ENCODE measurements at places on chromosomes 11 and 22. TPM values are rescaled to one million over a fixed set of nuclear protein-coding genes. Genes with fewer than 3 reads are reported as not detected.
A peak's percentile ranks its signal among the peaks of the same experiment; 100 is the strongest.

DNA sequence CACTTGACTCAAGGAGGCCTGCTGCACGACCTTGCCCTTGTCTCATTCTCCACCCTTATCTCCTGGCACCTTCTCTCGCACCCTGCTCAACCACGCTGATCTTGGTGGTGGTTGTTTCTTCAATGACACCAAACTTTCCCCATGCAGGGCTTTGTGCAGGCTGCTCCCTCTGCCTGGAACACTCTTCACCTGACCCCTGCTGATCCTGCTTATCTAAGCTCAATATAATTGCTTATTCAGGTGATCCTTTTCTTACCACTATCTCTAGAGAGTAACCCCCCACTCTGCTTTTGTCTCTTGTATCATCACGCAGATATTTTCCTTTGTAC, 604.4 kb downstream of the BUD13 start:
- no peak for DNase-seq

DNA sequence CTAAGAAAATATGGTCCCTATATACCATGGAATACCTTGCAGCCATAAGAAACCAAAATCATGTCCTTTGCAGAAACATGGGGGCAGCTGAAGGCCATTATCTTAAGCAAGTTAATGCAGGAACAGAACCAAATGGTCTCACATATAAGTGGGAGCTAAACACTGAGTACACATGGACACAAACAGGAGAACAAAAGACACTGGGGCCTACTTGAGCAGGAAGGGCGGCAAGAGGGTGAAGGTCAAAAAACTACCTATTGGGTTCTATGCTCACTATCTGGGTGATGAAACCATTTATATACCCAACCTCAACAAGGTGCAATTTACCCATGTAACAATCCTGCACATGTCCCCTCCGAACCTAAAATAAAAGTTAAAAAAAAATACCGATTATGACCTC, 22.5 kb downstream of the GAS2 start:
- DNase-seq: no peak

DNA sequence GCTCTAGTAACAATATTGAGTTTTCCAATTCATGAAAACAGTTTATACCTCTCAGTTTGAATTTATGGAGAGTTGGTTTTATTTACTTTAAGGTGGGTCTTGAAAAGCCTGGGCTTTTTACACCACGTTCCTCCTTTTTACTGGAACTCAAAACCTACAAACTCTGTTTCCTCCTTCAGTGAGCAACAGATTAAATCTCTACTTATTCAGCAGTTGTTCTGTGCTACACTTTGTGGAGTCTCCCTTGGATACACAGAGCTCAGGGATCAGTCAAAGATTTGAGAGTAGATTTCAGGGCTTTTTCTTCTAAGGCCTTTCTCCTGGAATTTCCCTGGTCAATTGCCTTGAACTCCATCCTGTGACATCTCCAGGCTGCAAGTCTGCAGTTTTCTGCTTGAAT, 3.5 kb downstream of the NXPE1 start:
- DNase-seq: no peak

DNA sequence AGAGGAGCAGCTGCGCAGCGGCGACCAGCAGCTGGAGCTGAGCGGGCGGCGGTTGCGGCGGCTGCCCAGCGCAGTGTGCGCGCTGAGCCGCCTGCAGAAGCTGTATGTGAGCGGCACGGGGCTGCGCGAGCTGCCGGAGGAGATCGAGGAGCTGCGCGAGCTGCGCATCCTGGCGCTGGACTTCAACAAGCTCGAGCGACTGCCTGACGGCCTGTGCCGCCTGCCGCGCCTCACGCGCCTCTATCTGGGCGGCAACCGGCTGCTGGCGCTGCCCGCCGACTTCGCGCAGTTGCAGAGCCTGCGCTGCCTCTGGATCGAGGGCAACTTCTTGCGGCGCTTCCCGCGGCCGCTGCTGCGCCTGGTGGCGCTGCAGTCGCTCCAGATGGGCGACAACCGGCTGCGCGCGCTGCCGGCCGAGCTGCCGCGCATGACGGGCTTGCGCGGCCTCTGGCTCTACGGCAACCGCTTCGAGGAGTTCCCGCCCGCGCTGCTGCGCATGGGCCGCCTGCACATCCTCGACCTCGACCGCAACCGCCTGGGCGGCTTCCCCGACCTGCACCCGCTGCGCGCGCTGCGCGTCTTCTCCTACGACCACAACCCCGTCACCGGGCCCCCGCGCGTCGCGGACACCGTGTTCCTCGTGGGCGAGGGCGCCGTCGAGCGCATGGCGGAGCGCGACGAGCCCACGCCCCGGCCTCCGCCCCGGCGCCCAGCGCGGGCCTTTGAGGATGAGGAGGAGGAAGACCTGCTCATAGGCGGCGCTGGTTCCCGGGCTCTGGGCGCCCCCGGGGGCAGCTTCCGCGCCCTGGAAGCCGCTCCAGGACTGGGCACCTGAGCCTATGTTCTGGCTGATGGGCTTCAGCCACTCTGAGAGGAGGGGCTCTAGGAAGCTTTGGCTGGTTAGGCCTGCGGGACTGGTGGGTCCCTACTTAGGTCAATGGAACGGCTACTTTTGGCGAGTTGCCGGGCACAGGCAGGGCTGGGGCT, 787 bp downstream of the LRRC10B start:
- DNase-seq: peak; percentile 85

DNA sequence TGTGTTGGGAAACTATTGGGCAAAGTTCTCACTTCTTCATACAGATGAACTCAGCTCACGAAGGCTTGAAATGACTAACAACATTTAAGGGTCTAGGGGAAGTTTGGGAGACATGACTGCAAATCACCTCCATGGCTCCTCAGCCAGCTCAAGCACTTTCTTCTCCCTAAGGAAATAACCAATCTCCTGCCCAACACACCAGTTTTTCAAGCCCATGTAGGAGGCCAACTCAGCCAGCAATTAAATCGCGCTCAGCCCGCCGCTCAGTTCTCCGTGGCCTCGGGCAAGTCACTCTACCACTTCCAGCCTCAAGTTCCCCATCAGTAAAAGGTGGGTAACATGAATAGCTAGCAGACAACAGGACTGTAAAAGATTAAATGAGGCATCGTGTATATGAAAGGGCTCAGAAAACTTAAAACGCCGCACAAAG, 796 bp downstream of the POLDIP3 start:
- no peak for DNase-seq

DNA sequence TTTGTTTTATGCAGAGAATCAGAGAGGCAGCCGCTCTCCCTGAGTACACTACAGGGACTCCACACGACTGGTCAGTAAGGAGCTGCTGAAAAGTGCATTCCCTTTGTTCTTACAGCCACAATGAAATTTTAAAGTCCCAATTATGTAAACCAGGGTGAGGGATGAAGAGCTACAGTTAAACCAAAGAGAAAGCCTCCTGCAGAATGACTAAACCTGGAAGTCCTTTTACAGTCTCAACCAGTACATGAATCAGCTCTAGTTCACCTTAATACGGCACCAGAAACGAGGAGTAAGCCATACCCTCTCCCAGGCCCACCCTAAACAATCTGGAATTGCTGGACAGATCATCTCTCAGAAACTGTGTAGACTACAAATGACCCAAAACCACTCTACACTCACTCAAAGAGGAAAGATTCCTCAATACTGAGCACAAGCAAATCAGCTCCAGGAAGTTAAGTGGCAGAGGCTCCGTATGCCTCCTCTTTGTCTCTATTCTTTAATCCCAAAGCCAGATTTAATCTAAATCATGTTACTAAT, 113.1 kb downstream of the RBFOX2 start:
- no peak for DNase-seq

GRCh38 chr11:96293598-96294021, 49.4 kb downstream of the MAML2 start:
- DNase-seq: no peak

- DNase-seq: no peak
Measured at GRCh38 chr11:120649316-120649715, 137.8 kb downstream of the GRIK4 start.

- peak; percentile 58 for DNase-seq
Measured at GRCh38 chr11:126102436-126102981, 39.8 kb upstream of the CDON start.

GRCh38 chr11:100672498-100673033, 14.5 kb upstream of the ARHGAP42 start:
- no peak for DNase-seq

DNA sequence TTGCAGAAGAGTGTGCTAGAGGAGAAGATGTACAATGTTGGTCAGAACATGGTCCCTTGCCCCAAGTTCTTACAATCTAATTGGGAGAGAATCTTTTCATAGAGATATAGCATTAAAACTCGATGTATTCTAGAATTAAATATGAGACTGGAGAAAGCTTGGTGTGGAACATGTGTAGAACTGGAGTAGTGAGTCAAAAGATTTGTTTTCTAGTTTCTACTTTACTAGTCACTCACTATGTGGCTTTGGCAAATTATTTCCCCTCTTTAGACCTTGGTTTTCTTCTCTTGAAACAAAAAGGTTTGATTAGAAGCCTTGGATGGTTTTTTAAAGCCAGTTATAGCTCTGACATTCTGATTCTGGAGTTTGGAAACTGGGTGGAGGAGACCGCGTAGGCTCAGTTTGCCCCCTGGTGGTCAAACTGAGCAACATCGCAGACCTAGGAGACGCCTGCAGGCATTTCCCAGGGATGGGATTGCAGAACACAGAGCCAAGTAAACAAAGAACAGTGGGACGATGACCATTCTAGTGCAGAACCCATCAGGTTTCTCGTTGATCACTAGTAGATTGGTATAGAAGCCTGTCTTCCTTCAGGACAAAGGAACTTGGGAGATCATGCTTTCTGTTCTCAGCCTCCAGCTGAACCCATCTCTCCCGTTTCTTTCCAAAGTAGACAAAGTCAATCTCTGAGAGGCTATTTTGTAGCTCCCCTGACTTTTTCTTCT, 8.5 kb upstream of the CHRDL2 start:
- no peak for DNase-seq

- DNase-seq: no peak
Measured at GRCh38 chr11:103923451-103923931, 112.9 kb upstream of the DDI1 start.

DNA sequence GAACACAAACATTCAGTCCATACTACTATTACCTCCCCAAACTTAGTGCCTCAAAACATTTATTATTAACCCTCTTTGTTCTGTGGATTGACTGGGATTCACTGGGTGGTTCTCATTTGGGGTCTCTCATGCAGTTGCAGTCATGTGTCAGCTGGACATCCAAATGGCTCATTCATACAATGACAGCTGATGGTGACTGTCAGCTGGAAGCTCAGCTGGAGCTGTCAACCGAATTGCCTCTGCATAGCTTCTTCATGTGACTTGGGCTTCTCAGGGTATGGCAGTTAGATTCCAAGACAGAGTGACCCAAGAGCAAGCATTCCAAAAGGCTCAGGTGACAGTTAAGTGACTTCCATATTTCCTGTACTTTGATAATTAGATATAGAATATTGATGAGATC, 85.2 kb downstream of the CCDC34 start:
- no peak for DNase-seq

DNA sequence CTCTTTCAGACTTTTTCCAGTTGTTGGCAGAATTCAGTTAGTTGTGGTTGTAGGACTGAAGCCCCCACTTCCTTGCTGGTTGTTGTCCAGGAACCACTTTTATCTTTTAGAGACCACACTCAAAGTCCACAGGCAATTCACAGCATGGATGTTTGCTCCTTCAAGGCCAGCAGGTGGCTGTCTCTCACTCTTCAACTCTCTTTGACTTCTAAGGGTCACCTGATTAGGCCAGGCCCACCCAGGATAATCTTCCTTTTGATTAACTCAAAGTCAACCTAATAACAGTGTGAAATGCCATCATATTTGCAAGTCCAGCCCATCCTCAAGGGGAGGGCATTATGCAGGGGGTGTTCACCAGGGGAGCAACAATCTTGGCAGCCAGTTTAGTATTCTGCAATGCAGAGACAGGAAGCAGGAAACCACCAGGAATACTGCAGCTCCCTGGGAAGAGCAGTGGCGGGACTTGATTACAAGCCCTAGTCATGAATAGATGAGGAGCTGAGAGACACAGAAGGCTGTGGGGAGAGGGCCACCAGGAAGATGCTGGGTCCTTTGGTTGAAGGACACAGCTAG, 52.4 kb downstream of the LRRC74B start:
- no peak for DNase-seq

- no peak for DNase-seq
Measured at GRCh38 chr11:27250867-27251665, 111.9 kb downstream of the CCDC34 start.

GRCh38 chr11:68353118-68353517, 40.7 kb downstream of the LRP5 start:
- no peak for DNase-seq

DNA sequence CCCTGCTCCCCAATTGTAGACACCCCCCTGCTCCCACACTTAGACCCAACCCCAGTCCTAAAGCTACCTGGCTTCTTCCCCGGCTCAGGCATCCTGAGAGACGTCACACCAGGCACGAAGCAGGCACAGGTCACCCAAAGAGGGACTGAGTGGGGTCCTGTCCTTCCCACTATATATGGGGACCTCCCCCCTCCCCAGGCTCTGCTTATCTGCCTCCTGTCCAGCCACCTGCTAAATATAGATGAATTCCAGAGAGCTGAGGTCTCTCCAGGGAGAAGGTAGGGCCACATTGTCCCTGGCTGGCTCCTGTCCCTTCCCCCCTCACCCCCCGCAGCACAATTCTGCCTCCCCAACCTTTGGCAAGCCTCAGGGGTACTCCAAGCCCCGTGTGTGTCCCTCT, at the start of gene MYBPC3:
MYBPC3 (minus strand) TSS at position 147 of the 400 bp plus-strand sequence; CDS start at position 92, 55 bp downstream.
- DNase-seq: no peak

GRCh38 chr11:2539371-2540222, 94.8 kb downstream of the KCNQ1 start:
- DNase-seq: peak; percentile 64

- no peak for DNase-seq
Measured at GRCh38 chr22:30370641-30371230, 13.9 kb downstream of the CCDC157 start.

DNA sequence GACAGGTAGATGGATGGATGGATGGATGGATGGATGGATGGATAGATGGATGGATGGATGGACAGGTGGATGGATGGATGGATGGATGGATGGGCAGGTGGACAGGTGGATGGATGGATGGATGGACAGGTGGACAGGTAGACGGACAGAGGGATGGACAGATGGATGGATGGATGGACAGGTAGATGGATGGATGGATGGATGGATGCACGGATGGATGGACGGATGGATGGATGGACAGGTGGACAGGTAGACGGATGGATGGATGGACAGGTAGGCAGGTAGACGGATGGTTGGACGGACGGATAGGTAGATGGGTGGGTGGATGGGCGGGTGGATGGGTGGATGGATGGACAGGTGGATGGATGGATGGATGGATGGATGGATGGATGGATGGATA, 24.3 kb downstream of the PDGFB start:
- DNase-seq: peak; percentile 9

The C11orf65 gene
- 0.52 TPM for total RNA-seq

The SMIM38 gene
- 1.1 TPM for total RNA-seq

The HDHD5 gene
- total RNA-seq: 27.9 TPM

The OVOL1 gene
- total RNA-seq: not detected

The ATP6V1E1 gene
- total RNA-seq: 109 TPM

The ART1 gene
- not detected for total RNA-seq

The C11orf91 gene
- not detected for total RNA-seq

Measured in spleen (tissue), 13 donors.